ENCODE measurements at places on chromosomes 1 and 21.

- no peak for DNase-seq
Observed at GRCh38 chr1:65170511-65171142, 22.6 kb downstream of the AK4 start.

DNA sequence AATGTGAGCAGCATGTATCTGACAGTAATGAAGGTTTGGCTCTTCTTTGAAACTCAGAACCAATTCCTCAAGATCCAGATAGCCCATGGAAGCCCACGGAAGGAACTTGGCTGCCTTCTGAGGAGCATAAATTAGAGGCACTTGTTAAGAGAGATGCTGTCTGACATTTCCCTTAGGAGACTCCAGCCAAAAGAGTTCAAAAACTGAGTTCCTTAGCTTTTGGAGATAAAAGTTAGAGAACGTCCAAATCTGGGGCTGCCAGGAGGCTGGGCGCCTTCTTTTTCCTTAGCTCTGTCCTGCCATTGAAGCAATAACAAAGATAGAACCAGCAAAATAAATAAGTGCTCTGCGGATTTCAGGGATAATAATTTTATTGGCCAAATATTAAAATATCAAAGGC lies 439.6 kb upstream of the USP24 start:
- DNase-seq = no peak

- DNase-seq = no peak
Observed at GRCh38 chr1:37083603-37084002, 49.3 kb upstream of the GRIK3 start.

GRCh38 chr1:241518476-241519307 lies 863 bp downstream of the FH start:
- DNase-seq = no peak

- no peak for DNase-seq
Observed at GRCh38 chr1:3399732-3400131, 54.7 kb upstream of the ARHGEF16 start.

- DNase-seq = no peak
Observed at GRCh38 chr1:93658188-93658587, 23.4 kb downstream of the BCAR3 start.

DNA sequence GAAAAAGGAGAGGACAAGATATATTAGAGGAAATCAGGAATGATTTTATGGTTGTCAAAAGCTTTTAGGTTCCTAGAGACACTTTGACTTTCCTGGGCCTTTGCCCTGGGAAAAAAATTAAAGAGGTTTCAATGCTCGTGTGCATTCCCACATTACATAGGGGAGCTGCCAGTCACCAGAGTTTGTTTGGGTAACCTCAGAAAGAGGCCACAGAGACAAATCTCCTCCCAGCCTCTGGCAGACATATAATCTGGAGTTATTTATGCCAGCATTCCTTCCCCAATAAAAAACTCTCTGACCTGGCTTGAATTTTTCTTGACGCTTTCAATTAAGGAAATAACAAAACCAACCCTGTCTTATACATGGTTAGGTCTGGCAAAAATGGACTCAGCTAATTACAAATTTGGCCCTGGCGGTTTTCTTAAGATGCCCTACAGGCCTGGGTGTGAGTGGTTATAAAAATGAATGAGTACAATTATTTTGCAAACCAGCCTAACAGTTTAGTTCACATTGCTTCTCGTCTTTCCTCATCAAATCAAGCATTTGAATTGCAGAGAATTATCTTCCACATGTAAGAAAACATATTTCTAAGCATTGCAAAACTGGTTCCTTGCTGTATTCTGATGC lies 63.7 kb downstream of the WLS start:
- no peak for DNase-seq

DNA sequence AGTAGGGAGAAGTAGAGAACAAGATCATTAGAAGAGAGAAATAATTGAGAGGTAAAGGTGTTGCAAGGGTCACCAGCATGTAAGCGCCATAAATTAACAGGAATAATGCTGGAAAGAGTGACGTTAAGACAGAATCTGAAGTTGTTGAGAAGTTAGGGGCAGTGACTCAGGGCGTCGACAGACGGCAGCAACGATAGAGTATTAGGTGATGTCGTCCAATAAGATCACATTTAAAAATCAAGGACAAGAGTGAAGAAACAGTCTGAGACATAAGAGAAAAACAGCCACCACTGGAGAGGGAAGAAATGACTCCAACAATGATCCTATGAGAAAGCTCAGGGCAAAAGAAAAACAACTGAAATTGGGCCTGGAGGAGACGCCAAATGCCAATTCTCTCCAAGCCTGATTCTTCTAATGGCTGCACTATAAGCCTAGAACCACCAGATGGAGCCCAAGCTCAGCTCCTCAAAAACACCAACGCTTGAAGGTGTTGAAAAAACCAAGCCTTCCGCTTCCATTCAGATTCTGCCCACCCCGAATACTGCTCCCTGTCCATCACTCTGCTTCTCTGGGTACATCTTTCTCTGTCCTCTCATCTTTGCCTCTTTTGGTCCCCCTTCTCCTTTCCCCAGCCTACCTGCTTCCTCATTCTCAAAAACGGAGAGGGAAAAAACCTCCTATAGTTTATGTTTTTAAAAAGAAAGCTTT lies 70.0 kb downstream of the LUZP1 start:
- DNase-seq = peak; percentile 47

GRCh38 chr1:76285578-76286135 lies 211.1 kb downstream of the ST6GALNAC3 start:
- DNase-seq = peak; percentile 3

DNA sequence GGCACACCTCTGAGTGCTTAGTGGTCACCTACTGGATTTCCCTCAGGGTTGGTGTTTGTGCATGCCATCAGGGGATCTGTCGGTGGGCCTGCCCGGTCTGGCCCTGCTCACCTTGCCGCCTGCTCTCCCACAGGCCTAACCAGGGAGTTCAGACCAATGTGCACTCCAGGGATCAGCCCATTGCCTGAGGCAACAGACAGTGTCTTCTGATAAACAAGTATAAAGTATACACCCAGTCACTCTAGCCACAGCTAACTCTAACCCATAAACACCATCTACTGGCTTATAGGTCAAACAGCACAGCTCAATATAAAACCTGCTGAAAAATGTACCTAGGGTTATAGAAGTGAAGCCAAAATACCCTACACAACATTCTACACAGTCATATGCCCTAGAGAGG lies 1300.0 kb downstream of the PLA2G4A start:
- DNase-seq = no peak

DNA sequence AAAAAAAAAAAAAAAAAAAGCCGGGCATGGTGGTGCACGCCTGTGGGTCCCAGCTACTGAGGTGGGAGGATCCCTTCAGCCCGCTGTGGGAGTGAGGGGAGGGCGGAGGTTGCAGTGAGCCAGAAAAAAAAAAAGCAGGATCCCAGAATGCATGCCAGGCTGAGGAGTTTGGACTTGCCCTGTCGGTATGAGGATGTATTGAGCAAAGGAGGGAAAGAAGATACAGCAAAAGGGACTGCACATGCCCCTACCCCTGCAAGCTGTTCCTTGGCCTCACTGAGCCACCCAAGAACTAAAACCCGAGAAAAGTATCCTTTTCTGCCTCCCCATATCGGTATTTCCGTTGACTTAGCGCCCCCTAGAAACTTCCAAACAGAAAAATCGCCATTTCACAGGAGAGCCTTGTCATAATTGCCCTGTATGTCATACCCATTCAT lies 1.3 kb upstream of the GPATCH4 start:
- DNase-seq = no peak

- no peak for DNase-seq
Observed at GRCh38 chr1:219312967-219313366, 139.3 kb downstream of the LYPLAL1 start.

GRCh38 chr1:60727552-60727951 lies 354.8 kb upstream of the NFIA start:
- DNase-seq = no peak

DNA sequence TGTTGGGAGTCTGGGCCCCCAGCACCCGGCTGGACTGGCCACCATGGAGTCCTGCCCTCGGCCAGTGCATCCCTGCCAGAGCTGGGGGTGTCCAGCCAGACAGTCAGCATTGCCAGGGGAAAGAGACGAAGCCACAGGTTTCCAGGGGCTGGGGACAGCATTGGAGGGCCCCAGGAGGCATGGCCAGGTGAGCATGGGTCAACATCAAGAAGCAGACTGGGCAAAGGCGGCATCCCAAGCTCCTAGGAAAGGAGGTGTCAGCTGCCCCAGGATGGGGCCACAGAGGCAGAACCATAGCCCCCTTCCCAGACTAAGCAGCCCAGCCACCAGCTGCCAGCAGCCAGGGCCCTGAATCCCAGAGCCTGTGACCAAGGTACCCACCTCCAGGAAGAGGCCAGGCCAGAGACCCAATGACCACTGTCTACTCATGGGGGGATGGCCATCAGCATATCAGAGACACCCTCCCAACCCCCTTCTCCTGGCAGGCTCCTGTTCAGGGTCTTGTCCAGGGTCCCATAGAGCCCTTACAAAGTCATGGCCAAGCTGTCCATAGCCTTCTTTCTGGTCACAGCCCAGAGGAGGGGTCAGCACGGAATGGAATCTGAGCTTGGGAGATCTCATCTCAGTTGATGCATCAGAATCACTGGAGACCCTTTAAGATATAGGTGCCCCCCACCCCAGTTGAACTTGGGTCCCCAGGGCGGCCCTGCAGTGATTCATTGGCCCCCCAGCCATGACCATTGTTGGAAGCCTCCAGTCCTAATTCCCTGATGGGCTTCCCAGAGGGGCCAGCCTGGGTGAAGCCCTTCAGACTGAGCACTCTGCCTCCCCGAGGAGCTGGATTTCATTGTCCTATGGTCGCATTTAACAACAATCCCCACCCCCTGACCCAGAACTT lies 32.5 kb downstream of the WNT3A start:
- no peak for DNase-seq

DNA sequence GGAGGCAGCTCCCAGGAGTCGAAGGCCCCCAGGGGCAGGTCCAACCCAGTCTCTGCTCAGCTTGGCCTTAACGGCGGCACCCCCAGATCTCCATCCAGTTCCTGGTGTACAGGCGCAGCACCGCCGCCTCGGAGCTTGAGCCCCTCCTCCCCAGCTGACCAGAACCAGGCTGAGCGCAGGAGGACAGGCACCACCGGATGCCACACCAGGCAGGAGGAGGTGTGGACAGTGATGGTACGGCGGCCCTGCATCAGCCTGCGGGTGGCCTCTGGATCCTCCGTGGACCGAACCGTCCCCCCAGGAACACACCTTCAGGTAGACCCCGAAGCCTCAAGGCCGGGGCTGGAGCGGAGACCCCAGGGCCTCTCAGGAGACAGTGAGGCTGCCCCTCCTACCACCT lies 16.4 kb downstream of the SLC66A1 start:
- DNase-seq = no peak

DNA sequence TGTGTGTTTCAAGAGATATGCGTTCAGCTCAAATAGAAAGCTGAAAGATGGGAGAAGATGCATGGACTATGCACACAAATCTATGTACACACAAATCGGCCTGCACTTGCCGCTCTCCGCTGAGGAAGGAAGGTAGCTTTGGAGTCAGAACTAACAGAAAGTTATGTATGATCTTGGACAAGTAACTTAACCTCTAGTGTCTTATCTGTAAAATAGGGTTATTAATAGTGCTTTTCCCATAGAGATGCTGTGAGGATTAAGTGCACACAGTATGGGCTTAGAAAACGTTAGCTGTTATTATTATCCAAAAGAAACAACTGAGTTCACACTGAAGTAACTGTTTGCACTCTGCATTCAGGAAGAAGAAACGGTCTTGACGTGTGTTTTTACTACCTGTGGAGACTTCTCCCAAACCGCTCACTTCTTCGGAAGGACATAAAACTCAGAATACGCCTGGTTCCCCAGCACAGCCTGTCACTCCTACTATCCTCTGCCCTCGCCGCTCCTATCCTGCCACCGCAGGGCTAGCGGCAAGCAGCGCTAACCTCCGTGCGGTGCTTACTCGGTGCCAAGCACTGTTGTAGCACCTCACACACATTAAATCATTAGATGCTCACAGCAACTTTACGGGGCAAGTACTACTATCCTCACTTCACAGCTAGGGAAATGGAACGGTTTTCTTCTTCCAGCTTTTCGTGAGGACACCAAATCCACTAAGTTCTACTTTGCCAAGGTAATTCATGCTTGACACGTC lies 1.3 kb downstream of the TGFBR3 start:
- no peak for DNase-seq

- DNase-seq = no peak
Observed at GRCh38 chr1:25217598-25218232, 14.6 kb downstream of the SYF2 start.

DNA sequence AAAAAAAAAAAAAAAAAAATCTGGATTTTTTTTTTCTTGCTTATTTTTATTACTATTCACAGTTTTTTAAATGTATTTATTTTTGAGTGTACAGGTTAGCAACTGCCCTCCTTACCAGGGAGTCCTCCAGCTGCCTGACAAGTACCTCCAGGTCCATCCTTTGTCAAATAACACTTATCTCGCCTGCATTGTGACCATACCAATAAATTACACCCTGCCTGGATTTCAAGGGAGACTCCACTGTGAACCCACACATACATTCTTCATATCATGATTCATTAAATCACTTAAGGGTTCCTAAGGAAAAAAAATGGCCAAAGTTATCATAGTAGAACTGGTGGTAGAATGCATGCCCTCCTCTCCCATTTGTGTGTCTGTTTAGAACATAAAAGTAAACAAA lies 38.4 kb downstream of the EEIG2 start:
- DNase-seq = no peak

GRCh38 chr1:220701974-220702373 lies 11.8 kb downstream of the C1orf115 start:
- no peak for DNase-seq

GRCh38 chr1:169698976-169699375 lies 12.4 kb downstream of the SELL start:
- no peak for DNase-seq

GRCh38 chr1:22001409-22001808 lies at the start of gene CELA3A:
TSS of gene CELA3A (plus strand) at chr1:22001657. CDS start at chr1:22001675, 18 bp downstream.
- no peak for DNase-seq

DNA sequence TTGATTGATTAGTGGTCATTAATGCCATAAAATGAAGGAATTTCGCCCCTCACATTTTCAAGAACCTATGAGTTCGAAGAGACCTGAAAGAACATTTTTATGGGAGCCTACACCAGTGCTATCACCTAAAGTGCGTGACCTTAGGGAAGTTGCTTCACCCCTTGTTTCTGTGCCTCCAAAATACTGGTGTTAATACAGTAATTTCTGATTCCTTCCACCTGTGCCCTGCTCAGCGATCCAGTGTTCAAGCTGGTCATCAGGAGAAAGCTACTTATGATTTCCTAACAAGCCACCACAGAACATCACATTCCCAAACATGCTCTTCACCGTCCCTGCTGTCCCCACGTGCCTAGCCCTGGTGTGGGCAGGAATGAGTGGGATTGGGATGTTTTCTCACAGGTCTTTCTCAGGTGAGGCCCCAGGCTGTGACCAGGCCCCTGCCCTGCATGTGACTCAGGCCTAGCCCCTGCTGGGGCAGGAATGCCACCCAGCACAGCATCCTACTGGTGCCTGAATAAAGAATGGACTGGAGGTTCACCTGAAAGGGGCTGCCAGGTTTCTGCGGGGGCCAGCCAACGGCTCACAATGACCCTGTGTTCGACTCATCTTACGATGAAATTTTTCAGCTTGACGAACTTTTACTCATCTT lies 60.3 kb downstream of the CD247 start:
- DNase-seq = no peak

GRCh38 chr1:3652548-3653285 lies 401 bp downstream of the TP73 start:
- no peak for DNase-seq

Measured in T follicular helper cell (primary cell).